ENCODE measurements at places on chromosomes 2 and 18.

DNA sequence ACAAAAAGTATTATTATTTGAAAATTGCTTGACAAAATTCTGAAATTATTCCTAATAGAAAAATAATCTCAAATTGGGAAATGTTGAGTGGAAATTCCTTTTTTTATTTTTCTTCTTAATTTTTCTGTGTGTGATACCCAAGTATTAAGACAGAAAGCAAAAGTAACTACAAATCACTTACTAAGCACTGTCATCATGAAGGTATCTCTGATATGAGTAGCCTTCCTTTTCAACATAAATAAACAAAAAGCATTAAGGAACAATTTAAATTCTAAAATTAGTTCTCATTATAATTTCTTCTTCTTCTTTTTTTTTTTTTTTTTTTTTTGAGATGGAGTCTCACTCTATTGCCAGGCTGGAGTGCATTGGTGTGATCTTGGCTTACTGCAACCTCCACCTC lies 174.2 kb upstream of the RBMS1 start:
- no peak for DNase-seq

- DNase-seq, result no peak
Observed at GRCh38 chr18:45838302-45839070, 13.0 kb downstream of the SIGLEC15 start.

GRCh38 chr2:44752761-44753160 lies 188.7 kb upstream of the SIX3 start:
- DNase-seq, result no peak

GRCh38 chr2:70243806-70244584 lies 4.4 kb downstream of the TIA1 start:
- no peak for DNase-seq

DNA sequence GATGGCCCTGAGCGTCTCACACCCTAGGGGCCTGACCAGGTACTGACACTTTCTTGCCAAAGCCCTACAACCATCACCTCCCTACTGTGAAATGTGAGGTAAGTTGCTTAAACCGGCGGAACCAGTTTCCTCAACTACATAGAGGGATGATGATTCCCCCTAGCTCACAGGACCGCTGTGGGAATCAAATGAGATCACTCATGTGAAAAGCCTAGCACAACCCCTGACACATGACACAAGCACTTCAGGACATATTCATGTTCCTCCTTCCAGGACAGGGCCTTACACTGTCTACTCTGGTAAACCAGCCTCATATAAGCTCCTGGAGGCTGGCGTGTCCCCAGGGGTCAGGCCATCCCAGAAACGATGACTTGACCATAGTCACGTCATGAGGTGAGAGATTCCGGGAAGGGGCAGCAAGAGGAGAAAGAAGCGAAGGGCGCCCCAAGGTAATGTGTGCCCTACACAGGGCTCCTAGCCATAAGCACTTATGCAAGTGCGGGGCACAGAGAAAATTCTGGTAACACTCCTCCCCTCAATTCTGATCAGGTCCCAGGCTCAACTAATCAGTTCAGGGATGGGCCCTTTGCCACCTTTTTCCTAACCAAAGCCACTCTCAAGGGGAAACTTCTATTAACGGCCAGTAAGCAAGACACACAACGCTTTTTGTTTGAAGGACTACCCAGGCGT lies 49.5 kb downstream of the C2orf42 start:
- peak; percentile 58 for DNase-seq

- DNase-seq, result no peak
Observed at GRCh38 chr2:218259099-218259961, 1.5 kb upstream of the GPBAR1 start.

DNA sequence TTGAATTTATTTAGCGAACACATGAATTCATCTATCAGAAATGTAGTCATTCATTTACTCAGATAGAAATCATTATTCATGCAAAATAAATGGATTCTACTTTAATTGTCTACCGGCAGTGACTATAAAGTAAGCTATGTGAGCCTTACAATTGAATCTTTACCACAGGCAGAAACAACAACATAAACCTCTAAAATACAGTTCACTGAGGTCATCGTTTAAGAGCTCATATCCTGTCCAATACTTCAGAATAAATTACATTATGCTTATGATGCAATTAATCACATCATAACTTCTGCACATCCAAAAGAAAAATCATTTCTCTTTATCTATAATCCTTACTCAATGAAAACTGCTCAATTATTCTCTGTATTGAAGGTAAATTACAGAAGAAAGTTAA lies 244.7 kb downstream of the HNMT start:
- DNase-seq, result no peak

GRCh38 chr2:219176818-219177551 lies at the start of gene CNPPD1:
Gene CNPPD1 (minus strand): TSS chr2:219176925. CDS start chr2:219176828, 97 bp downstream.
- peak; percentile 85 for DNase-seq

DNA sequence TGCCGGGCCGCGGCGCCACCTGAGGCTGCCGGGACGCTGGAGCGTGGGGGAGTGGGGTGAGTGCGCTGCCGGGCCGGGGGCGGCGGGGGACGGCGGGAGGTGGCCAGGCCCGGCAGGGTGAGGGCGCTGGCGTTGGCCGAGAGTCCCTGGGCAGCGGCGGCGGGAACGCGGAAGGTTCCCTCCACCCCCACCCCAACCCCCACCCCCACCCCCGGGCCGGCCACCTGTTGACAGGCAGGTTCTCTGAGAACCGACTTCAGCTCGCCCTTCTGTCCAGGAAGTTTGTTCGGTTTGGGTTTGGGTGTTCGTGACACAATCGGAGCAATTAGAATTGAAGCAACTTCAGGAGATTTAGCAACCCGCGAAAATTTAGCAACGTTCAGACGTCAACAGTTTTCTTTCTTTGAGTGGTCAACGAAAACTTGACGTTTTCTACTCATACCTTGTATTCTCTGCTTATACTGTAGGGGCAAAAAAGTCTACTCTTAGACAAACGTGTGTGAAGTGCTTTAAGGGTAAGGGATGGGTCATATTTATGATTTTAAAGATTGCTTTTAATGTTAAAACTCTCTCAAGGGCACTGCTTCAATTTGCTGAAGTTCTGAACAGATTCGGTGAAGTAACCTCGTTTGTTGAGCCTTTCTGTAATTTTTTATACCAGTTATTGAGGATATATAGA lies 9.3 kb downstream of the OTX1 start:
- no peak for DNase-seq

GRCh38 chr18:24616653-24617052 lies 156.2 kb downstream of the HRH4 start:
- DNase-seq, result no peak

- no peak for DNase-seq
Observed at GRCh38 chr2:208798698-208799097, 392.1 kb downstream of the PTH2R start.

DNA sequence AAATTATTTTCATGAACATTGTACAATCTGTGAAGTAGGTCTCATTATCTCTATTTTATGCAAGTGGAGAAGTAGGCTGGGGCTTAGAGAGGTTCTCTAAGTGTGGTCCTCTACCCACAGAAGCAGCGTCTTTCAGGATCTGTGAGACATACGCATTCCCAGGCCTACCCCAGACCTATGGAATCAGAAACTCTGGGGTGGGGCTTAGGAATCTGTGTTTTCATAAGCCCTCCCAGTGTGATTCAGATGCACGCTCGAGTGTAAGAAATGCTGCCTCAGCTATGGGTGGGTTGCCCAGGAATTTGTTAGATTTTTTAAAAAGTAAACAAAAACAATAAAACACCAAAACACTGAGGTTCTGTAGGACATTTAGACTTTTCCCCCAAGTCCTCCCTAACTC lies 14.8 kb upstream of the ZAP70 start:
- DNase-seq, result no peak

GRCh38 chr2:27860111-27860510 lies 30.1 kb downstream of the RBKS start:
- no peak for DNase-seq

DNA sequence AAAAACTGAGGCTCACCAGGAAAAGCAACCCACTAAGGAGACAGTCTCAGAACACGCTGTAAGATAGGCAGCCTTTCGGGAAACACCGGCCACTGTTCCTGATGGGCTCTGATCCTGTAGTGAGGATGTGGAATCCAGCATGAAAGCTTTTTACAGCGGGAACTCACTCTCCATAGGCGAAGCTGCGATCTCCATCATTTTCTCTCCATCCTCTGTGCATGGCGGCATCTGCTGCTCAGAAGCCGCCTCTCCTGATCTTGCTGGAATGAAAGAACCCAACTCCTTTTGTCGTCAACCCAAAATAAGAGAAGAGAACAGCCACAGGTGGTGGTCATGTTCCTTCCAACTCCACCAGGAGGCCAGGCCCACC lies 49.9 kb downstream of the TMEM18 start:
- DNase-seq, result no peak

DNA sequence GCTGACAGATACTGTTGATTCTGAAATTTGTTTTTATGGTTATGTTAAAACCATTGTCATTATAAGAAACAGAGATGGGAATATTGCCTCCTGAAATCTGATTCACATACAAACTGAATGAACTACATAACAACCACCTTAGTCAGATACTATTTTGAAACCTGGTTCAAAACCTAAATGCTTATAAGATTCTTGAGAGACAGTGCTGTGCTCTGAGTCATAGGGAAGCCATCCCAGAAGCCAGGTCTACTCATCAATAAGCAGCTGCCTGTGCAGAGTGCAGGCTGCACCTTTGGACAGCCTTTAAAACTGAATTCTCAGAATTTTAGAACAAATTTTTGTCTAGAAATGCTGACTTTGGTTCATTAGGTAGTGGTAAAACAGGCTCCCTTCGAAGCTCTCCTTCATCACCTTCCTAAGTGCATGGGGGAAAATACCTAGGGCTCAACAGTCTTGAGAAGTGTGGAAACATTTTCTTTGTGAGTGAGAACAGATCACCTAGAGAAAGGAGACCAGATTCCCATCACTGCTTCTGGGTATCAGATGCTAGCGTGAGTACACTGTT lies at the start of gene SERPINB7:
TSS of gene SERPINB7 (plus strand) at position 253 of the 565 bp plus-strand sequence. CDS start 6,955 bp downstream, outside the sequence.
- DNase-seq, result no peak

GRCh38 chr2:69704446-69704845 lies 37.5 kb upstream of the ANXA4 start:
- DNase-seq, result no peak

DNA sequence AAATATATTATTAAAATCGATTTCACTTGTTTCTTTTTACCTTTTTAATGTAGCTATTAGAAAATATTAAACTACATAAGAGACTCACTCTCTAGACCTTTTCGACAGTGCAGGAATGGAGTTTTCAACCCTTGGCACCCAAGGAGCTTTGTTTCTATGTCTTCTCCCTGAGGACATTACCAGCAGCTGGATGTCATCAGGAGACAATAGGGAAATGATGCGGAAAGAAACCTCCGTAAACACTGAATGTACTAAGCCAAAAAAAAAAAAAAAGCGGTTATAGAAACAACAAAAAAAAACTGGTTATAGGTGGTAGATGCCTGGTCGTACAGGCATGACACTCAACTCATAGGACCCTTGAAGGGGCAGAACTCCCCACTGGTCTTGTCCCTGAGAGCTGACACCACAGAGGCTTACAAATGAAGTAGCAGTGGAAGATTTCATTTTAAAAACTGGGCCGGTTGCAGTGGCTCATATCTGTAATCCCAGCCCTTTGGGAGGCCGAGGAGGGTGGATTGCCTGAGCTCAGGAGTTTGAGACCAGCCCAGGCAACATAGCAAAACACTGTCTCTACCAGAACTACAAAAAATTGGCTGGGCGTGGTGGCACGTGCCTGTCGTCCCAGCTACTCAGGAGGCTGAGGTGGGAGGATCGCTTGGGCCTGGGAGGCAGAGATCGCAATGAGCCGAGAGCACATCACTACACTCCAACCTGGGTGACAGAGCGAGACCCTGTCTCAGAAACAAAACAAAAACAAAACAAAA lies 23.8 kb downstream of the THAP4 start:
- no peak for DNase-seq

DNA sequence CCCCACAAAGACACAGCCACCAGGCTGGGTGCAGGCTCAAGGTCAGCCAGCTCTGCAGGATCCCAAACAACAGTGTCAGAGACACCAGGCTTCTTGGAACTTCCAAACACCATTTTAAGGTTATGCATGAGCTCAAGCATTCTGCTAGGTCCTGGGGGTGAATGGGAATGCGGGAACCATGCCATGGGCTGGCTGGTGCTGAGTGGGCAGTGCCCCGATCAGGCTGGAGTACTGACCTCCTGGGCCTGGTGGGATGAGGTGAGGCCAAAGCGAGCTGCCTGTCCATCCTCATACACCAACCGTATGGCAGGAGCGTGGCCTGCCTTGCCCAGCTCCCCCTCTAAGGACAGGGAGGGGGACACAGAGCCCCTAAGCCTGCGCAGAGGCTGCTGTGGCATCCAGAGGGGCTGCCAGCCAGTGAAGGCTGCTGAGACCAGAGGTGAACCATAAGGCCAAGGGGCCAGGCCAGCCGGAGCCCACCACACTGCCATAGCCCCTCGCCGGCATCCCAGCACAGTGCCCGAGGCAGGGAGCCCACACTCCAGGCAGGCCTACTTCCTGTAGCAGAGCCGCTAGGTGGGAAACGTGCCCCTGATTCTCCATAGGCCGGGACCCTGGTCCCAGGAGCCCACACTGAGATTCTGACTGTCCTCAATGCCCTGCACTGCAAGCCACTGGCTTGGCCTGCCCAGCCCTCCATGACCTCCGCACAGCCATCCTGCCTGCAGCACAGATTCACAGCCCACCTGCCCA lies 135.0 kb downstream of the HDAC4 start:
- DNase-seq, result no peak

DNA sequence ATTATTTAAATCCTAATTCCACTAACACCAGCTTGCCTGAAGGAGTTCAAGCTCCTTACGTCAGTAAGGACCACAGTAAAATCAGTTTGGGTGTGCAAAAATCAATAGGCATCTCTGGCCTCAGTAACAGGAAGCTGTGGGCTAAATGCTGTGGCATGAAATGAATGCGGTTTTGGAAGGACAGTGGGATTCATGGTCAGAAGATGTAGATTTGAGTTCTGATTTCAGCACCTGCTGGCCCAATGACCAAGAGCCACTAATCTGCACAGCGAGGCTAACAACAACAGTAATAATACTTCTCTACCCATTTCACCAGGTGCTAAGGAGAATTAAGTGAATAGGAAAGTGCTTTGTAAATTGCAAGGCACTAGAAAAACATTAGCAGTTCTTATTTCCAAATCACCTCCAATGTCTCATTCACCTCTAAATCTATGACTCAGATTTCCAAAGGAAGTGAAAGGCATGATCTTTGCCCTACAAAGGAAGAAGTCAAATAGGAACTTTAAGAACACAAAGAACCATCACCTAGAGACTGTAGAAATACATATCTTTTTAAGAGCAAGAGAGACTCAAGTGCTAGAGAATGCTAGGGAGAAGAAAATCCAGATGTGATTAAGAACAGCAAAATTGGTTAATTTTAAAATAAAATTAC lies 172.6 kb downstream of the ANKRD44 start:
- no peak for DNase-seq

- no peak for DNase-seq
Observed at GRCh38 chr18:52333860-52334259, 6.1 kb upstream of the DCC start.

DNA sequence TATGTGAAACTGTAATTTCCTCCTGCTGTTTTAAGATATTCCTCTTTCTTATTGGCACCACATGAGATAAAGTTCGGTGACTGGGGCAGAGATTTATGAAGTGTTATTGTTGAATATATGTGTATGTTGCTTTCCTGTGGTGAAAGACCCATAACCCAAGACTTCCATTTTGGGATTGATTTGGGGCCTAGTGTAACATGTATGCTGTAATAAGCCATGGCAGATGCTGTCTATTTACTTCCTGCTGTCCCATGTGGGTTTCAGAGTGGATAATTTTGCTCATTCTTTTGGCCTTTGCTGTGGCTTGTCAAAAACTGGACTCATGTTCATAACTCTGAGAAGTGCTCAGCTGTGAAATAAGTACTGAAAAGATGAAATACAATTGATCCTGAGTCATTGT lies 10.8 kb upstream of the MYO1B start:
- no peak for DNase-seq
